ENCODE measurements at places on chromosomes 7 and 10.

DNA sequence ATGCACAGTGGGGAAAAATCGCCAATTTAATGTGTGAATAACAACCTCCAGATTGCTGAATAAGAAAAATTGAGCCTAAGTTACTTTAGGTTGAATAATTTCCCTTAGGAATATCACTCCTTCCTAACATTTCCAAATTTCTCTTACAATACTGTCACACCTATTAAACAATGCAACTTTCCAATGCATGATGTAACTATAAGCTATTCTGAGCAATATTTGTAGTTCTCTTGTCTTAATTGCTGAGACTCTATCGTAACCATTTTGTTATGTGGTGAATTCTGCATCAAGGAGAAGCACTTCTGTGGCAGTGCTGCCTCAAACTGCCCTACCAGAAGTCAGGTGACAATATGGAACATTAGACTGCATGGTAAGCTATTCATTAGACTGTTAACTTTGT is 386.7 kb upstream of the LRRN3 start:
- no peak for DNase-seq

DNA sequence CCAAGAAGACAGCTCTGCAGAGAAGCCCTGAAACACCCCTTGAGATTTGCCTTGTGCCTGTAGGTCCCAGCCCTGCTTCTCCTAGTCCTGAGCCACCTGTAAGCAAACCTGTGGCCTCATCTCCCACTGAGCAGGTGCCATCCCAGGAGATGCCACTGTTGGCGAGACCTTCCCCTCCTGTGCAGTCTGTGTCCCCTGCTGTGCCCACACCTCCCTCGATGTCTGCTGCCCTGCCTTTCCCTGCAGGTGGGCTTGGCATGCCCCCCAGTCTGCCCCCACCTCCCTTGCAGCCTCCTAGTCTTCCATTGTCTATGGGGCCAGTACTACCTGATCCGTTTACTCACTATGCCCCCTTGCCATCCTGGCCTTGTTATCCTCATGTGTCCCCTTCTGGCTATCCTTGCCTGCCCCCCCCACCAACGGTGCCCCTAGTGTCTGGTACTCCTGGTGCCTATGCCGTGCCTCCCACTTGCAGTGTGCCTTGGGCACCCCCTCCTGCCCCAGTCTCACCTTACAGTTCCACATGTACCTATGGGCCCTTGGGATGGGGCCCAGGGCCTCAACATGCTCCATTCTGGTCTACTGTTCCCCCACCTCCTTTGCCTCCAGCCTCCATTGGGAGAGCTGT is 8.2 kb downstream of the PPRC1 start:
- no peak for DNase-seq

DNA sequence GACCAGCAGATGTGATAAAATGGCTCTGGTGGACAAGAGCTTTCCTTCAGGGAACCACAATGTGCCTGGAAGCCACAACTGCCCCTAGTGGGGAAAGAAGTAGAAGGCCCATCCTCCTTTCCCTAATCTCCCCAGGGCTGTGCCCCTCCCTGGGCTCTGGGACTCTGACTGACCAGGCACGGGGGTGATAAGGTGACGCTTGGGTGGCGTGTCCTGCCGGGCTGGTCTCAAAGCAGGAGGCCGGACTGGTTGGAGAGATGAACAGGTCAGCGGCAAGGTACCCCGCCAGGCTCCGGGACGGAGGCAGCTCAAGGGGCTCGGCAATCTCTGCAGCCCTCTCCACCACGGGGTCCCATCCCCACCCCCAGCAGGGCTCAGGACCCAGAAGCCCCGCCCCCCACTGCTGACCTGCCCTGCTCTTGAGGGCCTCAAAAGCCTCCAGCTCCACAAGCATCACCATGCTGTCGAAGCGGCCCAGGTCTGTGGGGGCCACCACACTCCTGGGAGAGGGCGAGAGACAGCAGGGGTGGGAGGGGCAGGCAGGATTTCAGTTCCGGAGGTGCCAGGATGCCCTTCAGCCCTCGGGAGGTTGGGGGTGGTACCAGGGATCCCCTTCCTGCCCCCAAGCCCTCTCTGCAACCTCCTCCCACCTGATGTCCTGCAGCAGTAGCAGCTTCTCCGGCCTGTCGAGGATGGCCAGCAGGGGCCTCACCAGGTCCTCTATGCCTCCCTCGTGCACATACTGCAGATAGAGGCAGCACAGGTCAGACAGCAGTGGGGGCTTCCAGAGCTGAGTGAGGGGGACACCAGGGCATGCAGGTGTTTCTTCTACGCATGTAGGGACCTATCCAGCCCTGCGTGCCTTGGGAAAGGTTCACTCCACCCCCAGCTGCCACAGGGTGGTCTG is 12.2 kb downstream of the LZTS2 start:
- DNase-seq: no peak

- no peak for DNase-seq
Observed at GRCh38 chr7:114718861-114719260, 203.0 kb upstream of the MDFIC start.

DNA sequence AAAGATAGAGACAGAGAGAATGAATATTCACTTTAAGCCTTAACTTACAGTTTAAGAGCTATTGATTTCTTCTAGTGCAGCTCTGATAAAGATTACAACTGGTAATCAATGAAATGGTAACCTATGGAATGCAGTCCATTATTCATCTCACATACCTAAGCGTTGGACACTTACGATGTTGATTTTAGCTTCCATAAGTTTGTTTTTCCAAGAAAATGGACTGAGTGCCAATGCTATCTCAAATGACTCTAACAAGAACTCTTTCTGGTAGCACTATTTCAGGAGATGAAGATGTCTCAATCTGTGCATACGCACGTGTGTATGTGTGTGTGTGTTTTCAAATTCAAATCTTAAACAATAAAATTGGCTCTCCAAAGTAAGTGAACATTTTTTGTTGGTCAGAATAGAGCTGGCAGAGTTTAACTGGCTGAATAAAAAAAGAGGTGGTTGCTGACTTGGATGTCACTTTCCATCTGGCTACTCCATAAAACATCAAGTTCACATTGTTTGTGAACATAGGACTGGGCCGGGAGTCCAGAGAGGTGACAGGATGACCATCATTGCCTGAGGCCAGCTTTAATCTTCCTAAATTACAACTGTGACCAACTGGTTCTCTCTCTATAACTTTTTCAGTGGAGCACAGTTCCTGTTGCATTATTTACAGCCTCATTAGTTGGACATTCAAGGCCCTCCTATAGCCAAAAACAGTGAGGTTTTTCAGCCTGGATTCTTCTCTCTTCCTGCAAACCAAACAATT is 106.9 kb upstream of the CSTF2T start:
- no peak for DNase-seq

DNA sequence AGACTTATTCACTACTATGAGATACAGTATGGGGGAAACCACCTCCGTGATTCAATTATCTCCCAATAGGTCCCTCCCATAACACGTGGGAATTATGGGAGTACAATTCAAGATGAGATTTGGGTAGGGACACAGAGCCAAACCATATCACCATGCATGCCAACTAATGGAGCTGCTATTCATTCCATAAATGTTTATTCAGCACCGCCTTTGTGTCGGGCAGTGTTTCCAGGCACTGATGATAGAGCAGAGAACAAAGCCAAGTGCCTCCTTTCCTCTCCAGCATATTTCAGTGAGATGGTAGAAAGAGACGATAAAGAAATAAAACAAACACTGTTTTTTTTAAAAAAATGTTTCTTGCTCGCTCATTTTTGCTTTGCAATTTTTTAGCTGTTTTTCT is 295.9 kb upstream of the FOXK1 start:
- DNase-seq: no peak

All from CD8-positive, alpha-beta T cell (primary cell).